Stimulated activated CD8-positive, alpha-beta memory T cell treated with anti-CD3 and anti-CD28 coated beads, Interleukin-7, amount 100 ng/mL, for 24 hours (primary cell): ENCODE measurements at places on chromosomes 11 and 22.

GRCh38 chr11:14067686-14068085 is 105.2 kb downstream of the SPON1 start:
- no peak for DNase-seq

DNA sequence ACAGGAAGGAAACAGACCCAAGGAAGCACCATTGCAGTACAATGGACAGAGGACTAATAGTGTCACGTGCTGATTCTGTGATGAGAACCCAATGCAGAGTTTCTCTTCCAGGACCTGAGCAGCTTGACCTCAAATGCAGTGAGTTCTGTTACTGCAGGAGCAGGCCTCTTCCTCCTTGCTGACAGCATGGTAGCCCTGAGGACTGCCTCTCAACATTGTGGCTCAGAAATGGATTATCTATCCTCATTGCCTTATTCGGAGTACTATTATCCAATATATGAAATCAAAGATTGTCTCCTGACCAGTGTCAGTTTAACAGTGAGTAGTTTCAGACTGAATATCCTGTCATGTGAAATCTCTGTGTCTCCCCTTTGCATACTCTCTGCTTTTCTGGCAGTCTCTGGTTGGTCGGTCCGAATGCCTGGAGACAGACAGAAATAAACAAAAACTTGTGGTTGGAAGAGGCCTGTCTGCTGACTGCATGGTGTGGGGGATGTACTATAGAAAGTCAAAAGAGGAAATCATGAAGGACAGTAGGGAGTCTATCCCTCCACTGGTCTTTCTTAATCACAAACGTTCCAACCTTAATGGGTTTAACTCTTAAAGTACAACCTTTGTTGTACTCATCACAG is 6.9 kb upstream of the MS4A14 start:
- DNase-seq, result no peak

DNA sequence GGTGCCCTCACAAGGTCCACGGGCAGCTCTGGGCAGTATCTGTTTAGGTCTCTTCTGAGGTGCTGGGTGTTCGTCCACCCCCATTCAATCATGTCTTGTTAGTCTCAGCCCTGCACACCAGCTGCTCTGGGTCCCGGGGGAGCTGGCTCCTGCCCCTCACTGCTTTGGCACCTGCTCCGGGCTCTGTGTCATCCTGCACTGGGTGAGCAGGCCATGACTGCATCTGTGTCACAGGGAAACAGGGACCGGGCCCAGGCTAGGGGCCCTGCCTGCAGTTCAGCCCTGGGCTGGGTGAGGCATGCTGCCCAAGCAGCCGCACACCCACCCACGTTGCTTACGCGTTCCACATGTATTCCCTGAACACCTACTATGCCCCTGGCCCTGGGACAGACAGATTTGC is 43.9 kb downstream of the ELFN2 start:
- DNase-seq, result no peak

DNA sequence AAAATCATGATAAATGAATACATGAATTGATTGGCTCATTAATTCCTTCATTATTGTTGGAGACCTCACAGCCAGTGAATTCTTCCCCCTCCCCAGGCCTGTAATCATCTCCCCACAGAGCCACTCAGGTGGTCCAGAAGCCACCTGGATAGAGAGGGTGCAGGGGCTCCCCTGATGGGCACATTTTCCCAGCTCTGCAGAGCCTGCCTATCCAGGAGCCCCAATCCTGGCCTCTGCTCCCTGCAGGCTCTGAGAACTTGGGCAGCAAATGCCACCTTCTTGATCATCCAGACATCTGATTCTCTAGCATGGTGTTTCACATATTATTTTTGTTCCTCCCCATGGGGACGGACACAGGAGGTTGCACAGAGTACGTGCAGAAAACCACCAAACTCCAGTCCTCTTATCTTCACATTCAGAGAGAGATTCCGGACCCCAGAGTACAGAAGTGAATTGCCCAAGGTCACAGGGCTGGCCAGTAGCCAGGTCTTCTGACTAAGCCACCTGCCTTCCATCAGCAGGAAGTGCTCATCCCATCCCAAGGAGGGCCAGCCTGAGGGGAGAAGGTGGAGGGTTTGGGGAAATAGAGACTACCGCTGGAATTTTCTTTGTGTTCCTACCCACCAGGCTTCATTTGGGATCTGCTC is 348.0 kb downstream of the BUD13 start:
- DNase-seq, result no peak

DNA sequence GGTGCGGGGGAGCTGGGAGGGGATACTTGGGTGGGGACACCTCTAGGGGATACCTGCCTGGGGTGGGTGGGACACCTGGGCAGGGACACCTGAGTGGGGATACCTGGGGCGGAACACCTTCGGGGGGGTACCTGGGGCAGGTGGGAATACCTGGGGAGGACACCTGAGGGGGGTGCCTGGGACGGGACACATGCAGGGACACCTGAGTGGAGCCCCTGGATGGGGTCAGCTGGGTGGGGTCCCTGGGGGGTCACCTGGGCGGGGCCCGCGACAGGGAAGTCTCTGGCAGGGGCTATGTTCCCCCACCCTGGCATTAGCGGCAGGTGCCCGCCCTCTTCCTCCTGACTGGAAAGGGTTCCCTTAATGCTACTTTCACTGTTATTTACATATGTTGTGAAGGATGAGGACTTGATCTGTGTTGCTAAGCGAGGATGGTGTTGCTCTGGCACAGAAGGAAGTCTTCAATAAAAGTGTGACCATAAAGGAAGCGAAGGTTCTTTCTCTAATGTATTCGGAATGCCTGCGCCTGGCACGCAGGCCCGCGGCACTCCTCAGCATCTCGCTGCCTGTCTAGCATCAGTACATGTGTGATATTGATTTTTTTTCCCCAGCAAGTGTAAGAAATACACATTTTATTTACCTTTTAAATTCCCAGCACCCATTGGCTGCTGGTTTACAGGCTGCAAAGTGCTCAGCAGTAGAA is 801.7 kb downstream of the BRD1 start:
- no peak for DNase-seq

GRCh38 chr22:44743804-44744211 is 8.6 kb upstream of the ARHGAP8 start:
- no peak for DNase-seq

DNA sequence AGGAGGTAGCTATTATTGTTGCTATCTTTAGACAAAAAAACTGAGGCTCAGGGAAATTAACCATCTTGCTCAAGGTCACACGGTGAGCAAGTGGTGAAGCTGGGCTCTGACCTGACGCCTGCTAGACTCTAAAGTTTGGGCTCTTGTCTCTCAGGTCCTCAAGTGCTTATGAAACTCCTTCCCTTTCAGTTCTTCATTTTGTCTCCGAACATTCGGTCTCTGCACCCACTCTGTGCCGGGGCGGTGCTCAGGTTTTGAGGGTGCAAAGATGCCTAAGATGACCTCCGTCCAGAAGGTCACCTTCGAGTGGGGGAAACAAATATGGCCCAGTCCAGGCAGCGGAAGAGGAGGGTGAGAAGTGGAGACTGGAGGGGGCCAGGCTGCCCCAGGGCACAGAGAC is 16.0 kb downstream of the OVOL1 start:
- DNase-seq, result no peak

DNA sequence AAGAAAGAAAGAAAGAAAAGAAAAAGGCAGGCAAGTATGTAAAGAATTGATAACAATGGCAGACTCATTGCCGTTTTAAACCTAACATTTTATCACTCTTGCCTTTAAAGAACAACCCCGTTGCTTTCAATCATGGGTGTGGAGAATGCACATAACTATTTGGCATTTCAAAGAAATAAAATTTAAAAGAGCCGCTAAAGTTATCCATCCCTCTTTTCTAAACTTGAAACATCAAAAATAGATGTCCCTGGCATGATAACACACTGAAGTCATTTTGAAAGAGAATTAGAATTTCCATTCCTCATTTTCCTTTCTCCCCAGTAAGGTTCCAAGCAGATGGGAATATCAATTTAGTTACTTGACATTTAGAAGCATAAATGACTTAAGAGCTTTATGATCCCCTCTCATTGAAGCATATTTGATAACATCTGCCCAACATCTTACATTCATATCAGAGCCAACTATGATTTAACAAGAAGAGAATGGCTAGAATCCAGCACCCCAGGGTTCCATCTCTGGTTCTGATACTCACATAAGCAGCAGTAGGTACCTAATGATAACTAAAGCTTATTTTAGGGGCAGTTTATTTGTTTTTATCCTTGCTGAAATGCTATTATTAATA is 529.6 kb upstream of the LRRC4C start:
- DNase-seq, result no peak

- DNase-seq, result no peak
Measured at GRCh38 chr11:118443590-118444218, 7.4 kb downstream of the KMT2A start.

DNA sequence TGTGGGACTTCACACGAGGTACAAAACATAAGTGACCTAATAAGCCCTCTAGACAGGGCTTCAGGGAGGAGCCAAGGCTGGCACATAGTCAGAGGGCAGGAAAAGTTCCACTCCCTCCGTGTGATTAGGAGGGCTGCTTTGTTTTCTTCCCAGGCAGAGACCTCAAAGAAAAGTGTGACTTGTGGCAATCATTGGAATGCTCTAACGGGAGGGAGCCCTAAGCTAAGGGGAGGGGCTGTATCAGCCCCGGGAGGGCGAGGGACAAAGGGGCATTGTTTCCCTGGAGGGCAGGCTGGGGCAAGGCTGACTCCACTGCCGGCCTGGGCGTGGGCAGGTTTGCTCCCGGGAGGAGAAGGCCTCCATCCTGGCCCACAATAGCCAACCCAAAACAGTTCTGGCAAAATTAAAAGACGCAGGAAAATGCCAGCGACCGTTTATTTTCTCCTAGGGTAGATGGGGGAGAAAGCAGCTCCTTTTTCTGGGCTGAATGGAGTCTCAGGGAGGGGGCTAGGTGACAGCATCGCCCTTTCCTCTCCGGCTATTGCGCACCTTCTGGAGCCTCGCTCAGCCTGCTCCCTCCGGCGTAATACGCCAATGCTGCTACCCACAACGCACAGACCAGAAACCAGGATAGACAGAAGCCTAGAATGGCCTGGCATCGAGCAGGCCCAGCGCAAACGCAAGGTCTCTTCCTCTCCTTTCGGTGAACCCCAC is 60.2 kb downstream of the ENDOD1 start:
- DNase-seq, result no peak

GRCh38 chr22:26038365-26038764 is 130.9 kb upstream of the SEZ6L start:
- DNase-seq, result no peak

GRCh38 chr22:45976254-45977002 is 534 bp downstream of the WNT7B start:
- no peak for DNase-seq

GRCh38 chr11:34810107-34810562 is 106.0 kb downstream of the APIP start:
- DNase-seq, result no peak

GRCh38 chr11:59216641-59217564 is 4.2 kb upstream of the MPEG1 start:
- DNase-seq, result no peak

DNA sequence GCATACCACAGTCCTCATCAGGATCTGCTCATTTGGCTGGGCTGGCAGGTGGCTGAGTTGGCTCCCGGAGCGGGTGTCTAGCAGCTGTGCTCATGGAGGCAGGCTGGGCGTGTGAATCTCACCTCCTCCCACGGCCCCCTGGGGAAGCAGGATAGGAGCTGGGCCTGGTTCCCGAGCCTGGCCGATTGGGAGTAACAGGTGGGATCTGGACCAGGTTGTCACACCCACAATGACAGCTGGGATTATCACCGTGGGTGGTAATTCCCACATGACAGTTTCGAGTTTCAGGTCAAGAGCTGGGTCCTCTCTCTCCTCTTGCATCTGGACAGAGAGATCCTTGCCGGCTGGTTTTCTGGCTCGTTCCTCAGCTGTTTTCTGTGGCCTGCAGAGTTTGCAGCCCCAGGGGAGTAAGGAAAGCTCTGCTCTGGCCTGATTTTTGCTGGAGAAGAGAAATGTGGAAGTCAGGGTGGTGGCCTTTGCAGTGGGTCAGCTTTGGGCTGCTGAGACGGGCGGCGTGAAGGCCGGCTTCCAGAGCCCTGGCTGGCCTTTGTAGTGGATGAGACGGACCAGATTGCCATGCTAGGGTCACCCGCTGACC is 57.0 kb downstream of the BCR start:
- DNase-seq, result no peak

DNA sequence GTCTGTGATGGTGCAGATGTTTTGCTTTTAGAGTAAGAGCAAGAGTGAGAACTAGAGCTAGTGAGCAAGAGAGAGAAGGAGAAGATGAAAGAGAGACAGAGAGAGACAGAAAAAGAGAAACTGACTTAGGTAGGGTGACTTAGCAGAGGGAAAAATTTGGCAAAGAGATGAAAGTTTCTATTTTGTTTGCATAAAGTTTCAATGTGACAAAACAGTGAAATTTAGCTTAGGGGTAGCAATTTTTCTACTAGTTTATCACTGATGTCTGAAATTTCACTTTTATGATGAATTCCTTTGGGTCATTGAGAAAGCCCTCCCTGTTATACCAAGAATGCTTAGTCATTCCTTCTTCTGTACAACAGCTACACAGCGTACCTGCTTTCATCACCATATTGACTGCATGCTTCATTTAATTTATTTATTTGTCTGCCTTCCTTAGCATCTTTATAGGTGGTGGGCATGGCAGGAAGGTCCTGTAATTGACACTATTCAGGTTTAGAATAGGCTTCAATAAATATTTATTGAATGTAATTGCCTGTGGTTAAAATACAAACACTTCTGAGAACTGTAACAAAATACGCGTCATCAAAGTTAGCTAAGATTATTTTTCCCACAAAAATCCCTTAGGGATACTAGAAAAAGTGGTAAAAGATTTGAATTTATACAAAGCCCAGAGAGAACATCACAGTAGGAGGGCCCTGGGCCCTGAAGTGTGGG is 19.9 kb upstream of the CTSC start:
- no peak for DNase-seq

DNA sequence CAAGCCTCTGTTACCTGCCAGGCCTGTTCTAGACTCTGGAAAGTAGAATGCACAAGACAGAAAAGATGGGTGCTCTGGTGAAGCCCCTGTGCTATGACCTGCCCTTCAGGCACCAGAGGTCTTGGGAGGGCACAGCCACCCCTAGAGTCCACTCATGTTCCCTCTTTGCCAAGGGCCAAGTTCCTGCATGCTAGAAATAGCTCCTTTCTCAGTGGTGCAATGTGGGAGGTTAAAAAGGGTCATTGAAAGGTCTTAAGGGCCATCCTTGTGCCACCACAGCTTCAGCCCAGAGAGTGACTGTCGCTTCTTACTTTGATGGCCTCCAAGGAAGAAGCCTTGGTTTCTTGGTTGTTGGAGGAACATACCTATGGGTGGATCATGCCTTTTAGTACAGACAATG is 84.6 kb upstream of the PARVA start:
- DNase-seq, result no peak

DNA sequence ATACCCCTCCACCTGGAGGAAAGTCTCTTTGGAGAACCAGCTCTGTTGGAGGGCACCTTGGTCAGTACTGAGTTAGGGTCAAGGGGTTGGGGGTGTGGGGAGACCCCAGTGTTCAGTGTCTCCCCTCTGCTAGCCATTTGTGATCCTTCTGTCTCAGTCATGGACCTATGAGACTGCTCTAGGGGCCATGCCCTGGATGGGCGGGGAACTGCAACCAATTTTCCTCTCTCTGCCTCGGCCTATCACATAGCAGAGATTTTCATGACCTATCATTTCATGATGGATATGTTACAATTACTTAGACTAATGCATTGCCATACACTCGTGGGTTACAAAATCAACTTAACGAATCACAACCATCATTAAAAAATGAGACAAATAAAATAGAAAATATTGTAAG is 7.4 kb downstream of the OTOG start:
- DNase-seq, result no peak
